Placental pericyte (primary cell): ENCODE measurements at places on chromosomes 13 and 19. TPM values are rescaled to one million over a fixed set of nuclear protein-coding genes. Genes with fewer than 3 reads are reported as not detected.

CRLF1 gene
- total RNA-seq, result under 0.01 and 2.6 TPM in 2 replicates

DAND5 gene
- total RNA-seq, result 0.14 TPM in 1 of 2 replicates, not detected in the other

NPAS1 gene
- 0.44 and 1.1 TPM in 2 replicates for total RNA-seq

ZNF682 gene
- total RNA-seq, result 0.86 and 1.5 TPM in 2 replicates

MEF2B gene
- 0.22 TPM in 1 of 2 replicates, not detected in the other for total RNA-seq

MFSD12 gene
- 122 and 179 TPM in 2 replicates for total RNA-seq

ATXN8OS gene
- total RNA-seq, result not detected in 2 replicates

SPIB gene
- total RNA-seq, result 0.29 TPM in 1 of 2 replicates, not detected in the other

PRKD2 gene
- total RNA-seq, result 14.9 and 15.3 TPM in 2 replicates

BSPH1 gene
- total RNA-seq, result not detected in 2 replicates

CKM gene
- total RNA-seq, result not detected in 2 replicates

RGS9BP gene
- 0.29 and 0.88 TPM in 2 replicates for total RNA-seq

PSG1 gene
- total RNA-seq, result 0.43 and 0.44 TPM in 2 replicates

ZNF784 gene
- total RNA-seq, result 4.9 and 7.0 TPM in 2 replicates

B3GNT8 gene
- 0.66 and 1.7 TPM in 2 replicates for total RNA-seq

GZMM gene
- total RNA-seq, result 0.66 TPM in 1 of 2 replicates, not detected in the other

RNF113B gene
- total RNA-seq, result not detected in 2 replicates

EDNRB gene
- total RNA-seq, result 7.3 and 12.5 TPM in 2 replicates

OLFM2 gene
- 1.8 and 18.5 TPM in 2 replicates for total RNA-seq

IGFL1 gene
- not detected in 2 replicates for total RNA-seq

RASAL3 gene
- total RNA-seq, result not detected in 2 replicates

SULT2A1 gene
- total RNA-seq, result not detected in 2 replicates

PCDH20 gene
- 0.14 TPM in 1 of 2 replicates, not detected in the other for total RNA-seq

NKPD1 gene
- total RNA-seq, result under 0.01 and 0.29 TPM in 2 replicates
